ENCODE measurements at places on chromosomes 7 and 10.
A peak's percentile ranks its signal among the peaks of the same experiment; 100 is the strongest.

DNA sequence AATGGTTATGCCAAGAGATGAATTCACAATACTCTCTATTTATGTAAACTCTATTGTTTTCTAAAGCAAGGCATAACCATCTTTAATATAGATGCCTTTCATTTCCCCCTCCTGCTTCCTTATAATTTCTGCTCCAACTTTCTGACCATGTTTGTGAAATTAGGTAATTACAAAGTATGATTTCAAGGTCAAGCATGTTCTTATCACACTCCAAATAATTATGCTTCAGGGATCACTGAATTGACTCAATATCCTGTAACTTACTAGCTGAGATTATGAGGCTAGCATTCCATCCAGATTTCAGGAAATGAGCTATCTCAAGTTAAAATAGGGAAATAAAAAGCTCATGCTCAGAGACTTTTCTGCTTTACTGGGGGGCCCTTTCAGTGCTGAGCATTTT is 655.9 kb upstream of the IGFBP3 start:
- no peak for DNase-seq

GRCh38 chr10:43361547-43362190 is 9.8 kb upstream of the FXYD4 start:
- no peak for DNase-seq

GRCh38 chr7:145732521-145732920 is 384.1 kb upstream of the CNTNAP2 start:
- no peak for DNase-seq

GRCh38 chr7:129376076-129376777 is 58.0 kb upstream of the STRIP2 start:
- DNase-seq, result peak; percentile 50

- DNase-seq, result no peak
Observed at GRCh38 chr7:156606691-156607331, 33.8 kb upstream of the RNF32 start.

GRCh38 chr7:67655168-67655567 is 658.5 kb downstream of the TYW1 start:
- DNase-seq, result no peak

DNA sequence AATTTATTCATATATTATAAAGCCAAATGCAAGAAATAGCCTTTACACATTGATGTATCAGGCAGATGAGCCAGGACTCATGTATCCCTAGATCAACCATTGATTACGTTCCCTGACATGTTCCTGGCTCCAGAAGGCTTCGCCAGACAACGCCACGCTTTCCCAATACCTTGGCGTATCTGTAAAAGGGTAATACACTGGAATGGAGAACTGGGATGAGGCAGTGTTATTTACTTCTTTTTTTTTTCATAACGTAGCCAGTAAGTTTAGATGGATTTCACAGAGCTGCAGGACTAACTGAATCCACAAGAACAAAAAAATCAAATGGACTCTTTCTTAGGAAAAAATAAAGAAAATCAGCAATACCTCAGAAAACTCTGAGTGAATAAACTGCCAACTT is 588.1 kb upstream of the SEMA3D start:
- no peak for DNase-seq

GRCh38 chr7:50197549-50197948 is 104.5 kb upstream of the ZPBP start:
- no peak for DNase-seq

DNA sequence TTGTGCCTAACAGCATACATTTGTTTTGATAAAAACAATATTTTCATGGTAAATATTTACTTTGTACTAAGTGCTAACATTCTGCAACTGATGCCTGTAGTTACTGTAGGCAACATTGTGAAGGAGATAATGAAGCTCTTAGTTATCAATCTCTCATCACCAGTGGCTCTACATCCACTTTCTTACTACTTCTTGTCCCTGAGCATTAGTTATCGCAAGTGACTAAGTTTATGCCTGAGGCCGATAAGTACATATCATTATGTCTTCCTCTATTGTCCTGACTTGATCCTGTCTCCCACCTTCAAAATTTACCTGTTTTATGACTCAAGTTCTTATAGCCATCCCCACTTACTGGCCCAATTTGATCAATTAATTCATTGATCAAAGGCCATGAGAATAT is 63.6 kb downstream of the MACC1 start:
- DNase-seq, result no peak

GRCh38 chr7:88338503-88338902 is 31.8 kb upstream of the STEAP4 start:
- no peak for DNase-seq

DNA sequence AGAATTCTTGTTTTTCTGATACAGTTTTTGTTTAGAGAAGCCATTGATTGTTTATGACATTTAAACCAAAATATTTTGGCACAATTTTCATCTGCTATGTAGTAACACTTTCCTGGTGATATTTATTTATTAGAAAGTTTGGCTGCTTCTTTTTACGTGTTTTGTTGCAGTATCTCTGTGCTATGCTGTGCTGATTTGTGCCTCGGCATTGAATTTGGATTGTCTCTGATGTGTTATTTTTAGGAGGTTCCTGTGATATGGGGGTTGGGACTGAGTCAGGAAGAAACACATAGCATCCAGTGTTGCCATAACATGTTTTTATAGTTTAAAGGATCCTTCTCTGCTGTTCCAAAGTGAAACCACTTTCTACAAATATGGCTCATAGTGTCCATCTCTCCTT is 1197.7 kb upstream of the LRRN3 start:
- no peak for DNase-seq

GRCh38 chr10:80670774-80671173 is 133.1 kb downstream of the SH2D4B start:
- no peak for DNase-seq

- no peak for DNase-seq
Observed at GRCh38 chr10:84539216-84539615, 210.8 kb downstream of the CCSER2 start.

GRCh38 chr10:34890939-34891338 is 75.8 kb upstream of the PARD3 start:
- DNase-seq, result no peak

DNA sequence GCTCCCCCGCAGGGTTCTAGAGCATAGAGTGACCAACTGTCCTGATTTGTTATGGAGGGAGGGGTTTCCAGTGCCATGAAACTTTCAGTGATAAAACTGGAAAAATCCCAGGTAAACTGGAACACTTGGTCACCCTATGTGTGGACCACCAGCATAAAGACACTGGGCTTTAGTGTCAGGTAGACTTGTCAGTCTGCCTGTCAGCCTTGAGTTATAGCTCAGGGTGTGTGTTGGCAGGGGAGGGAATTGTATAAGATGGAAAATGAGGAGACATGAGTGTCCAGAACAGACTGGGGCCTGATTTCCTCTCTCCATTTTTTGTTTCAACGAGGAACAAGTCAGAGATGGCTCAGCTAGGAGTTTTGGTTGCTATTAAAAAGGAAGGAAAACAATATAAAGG is 10.2 kb upstream of the EFCAB10 start:
- no peak for DNase-seq

DNA sequence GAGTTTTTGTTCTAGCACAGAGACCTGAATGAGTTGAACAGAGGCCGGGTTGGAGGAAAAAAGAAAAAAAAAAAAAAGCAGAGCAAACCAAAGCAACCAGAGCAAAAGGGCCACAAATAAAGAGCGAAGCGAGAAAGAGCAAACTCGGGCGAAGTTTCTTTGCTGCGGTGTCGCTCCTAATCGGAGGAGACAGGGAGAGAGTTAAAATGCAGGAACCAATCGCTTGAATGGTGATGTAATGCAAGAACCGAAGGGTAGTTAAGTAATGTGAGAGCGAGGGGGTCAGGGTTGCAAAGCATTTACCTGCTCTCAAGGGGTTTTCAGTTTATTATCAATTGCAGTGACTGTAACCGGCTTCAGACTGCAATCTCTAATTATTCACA is 271.7 kb downstream of the TRIL start:
- DNase-seq, result no peak

DNA sequence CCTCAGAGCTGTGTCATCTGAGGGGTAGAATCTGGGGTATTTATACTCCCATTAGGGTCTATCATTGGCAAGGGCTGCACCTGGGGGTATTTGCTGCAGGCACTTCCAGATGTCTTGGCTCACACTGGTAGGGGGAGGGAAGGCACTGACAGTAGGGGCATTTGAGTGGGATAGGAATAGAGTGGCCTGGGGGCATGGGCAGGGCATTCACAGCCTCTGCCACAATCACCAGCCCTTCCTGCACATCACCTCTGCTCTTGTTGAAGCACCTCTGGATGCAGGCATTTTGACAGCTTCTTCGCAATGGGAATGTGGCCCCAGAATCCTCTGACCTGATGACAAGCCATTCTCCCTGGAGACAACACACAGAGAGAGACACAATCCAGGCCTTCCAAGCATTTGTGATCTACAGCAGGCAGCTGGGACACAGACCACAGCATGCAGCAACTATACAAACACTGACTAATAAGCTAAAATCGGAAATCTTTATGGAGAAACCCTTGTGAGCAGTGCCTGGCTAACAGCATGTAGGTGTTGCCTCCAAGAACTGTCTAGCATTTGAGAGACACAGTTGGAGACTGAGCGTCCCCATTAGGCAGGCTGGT is 178.5 kb downstream of the KCNMA1 start:
- no peak for DNase-seq

- DNase-seq, result no peak
Observed at GRCh38 chr7:143467724-143468123, 9.9 kb upstream of the TAS2R41 start.

DNA sequence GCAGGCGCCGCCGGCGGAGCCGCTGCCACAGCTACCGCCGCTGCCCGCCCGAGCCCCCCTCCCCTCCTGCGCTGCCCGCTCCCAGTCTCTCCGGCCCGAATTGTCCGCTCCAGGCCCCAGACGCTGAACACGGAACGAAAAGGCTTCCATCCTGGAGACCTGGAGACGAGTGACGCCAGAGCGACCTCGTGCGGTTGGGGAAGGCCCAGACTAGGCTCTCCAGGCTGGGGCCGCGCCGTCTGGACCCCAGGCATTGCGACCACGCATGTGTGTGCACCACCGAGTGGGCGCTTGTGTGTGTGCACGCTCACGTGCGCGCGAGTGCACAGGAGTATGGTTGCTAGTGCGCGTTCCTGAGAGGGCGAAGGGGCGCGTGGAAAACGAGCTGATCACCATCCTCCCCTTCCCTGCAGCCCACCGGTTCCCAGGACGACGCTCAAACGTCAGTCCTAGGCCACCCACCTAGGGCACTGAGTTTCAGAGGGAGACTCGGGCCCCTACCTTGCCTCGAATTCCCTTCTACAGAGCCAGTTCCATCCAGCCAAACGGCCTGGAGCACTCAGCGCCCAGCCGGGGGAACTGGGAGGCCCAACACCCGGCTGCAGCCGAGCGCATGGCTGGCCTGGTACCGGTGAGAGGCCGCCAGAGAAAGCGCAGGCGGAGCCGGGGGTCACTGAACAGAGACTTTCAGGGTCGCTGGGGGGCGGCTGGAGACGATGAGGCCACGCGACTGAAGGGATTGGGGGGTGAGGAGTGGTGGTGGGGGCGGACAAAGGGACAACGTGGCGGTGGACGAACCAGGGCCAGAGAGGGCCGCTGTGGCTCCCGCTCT is 11.6 kb downstream of the LBX1 start:
- no peak for DNase-seq

- peak; percentile 92 for DNase-seq
Observed at GRCh38 chr10:110774069-110775019, 97.4 kb upstream of the PDCD4 start.

GRCh38 chr7:40301486-40302068 is 166.8 kb downstream of the SUGCT start:
- DNase-seq, result no peak

DNA sequence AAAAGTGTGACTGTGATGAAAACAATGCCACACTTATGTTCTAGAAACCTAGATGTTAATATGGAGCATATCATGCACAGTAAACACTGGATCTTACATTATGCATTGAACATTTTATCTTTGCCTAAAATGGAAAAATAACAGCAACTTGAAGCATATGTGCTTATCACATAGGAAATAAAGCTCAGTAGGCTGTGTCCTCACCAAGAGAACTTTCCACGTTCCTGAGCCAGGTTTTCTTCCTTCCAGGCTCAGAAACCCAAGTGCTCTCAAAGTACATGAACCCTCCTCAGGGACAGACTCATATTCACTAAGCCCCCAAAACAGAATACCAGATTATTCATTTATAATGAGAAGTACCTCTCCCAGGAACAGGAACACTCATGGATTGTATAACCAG is 79.4 kb upstream of the PRKAR2B start:
- DNase-seq, result no peak

DNA sequence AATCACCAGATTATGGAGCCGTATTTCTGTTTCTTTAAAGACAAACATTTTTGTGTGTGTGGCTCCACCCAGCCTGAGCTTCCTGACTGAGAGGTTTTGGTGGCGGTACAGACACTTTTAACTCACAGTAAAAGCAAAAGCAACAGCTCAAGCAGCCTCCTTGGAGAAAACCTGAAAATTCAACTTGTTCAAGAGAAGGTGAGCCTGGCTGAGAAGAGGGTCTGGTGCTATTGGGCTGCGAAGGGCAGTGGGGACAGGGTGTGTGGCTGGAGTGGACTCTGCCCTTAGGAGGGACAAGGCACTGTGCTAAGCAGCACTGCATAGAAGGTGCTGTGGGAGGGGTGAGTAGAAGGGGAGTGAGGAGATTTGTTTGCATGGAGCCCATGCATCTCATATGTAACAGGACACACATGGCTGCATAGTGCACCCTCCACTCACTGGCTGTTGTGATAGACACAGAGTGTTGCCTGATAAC is at the start of gene GIMAP7:
GIMAP7 (plus strand) TSS at position 125 of the 475 bp plus-strand sequence. CDS start 5,103 bp downstream, outside the sequence.
- DNase-seq, result peak; percentile 35

GRCh38 chr10:78223088-78223487 is 189.4 kb downstream of the RPS24 start:
- DNase-seq, result no peak

DNA sequence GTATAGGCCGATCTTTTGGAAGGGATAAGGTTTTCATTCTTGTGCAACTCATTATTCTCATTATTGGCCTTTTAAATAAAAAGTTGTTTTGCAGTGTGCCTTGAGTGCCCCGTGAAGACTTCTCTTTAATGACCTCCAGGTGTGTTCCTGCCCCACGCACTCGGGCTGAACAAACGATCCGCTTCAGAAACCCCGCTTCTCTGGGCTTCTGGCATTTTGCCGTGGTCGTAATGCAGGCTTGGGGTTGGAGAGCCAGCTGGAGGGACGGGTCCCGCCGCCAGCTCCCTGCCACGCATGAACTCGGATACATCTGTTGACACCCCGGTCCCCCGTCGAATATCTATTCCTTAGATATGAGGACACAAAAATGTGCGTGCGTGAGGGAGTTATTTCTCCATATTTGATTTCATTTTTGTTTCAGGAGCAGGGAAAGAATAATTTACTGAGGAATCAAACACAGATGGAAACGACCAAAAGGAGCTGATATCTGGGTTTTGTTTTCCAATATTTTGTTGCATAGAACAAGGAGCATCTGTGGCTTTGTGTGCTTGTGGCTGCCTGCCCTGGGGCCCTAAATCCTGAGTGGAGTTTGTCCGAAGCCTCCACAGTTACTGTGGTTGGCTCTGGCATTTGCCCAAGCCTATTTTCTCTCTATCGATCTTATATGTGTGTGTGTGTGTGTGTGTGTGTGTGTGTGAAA is 17.0 kb upstream of the TTYH3 start:
- DNase-seq, result no peak

GRCh38 chr10:128568990-128569945 is 443.0 kb upstream of the MKI67 start:
- no peak for DNase-seq

Data from GM12864 (cell line).